Stimulated activated CD4-positive, alpha-beta T cell treated with anti-CD3 and anti-CD28 coated beads, Interleukin-1b, Interleukin-23, amount 100 ng/mL, for 1 hour (primary cell): ENCODE measurements at places on chromosomes 11 and 22.

GRCh38 chr22:28249402-28249801 is 330.3 kb upstream of the PITPNB start:
- no peak for DNase-seq

DNA sequence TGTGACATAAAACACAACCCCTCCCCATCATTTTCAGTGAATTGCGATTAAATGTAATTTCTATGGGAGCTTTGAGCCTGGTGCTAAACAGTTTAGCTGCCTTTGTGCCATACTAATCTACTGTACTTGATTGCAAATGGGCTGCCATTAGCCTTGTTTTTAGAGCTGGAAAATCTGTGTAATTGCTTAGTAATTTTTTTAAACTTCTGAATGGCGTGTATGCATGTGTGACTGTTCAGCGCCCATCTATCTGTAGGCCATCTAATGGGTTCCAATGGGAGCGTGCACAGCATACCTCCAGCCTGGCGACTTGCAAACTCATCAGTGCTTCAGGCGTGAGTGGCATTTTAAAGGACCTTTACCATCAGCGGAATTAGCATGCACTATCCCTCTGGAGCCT is 142.7 kb upstream of the KIRREL3 start:
- no peak for DNase-seq

DNA sequence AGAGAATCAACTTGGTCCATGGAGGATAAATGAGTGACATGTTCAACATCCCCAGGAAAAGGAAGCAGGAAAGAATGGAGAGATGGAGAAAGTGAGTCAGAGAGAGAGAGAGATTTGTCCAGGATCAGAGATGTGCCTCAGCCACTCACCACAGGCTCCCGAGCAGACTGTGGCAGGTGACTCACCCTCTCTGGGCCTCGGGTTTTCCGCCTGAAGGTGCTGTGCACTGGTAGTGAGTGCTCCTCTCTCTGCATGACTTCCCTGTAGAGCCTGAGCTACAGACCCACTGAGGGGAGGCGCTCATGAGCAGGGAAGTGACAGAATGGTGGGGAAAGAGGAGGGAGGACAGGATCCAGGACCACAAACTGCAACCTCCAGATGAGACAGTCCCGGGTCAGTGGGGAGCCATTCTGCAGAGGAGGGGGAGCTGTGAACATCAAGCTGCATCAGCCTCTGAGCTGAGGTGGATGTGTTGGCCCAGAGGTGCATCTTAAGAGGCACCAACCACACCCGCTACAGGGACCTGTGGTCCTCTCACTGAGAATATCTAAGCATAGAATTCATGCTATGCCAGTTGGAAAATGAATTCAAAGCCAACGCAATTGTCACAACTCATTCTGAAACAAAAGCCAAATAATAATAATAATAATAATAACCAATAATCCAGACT is 433.4 kb downstream of the BRD1 start:
- no peak for DNase-seq

DNA sequence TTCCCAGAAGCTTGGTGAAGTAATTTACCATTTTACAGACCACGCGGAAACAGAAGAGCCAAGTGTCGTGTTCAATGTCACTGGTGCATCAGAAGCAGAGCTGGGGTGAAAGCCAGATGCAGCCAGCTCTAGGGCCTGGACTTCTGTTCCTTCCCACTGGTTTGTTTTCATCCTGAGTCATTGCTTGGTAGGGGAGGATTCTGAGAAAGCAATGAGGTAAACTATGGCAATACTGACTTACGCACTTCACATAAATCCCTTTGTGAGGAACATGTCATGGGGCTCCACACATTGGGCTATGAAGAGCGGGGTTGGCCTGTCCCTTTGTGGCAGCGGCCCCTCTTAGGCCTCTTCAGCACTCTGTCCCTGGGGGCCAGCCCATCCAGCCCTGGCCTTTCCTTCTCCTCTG is 52.4 kb upstream of the RBFOX2 start:
- DNase-seq = no peak

DNA sequence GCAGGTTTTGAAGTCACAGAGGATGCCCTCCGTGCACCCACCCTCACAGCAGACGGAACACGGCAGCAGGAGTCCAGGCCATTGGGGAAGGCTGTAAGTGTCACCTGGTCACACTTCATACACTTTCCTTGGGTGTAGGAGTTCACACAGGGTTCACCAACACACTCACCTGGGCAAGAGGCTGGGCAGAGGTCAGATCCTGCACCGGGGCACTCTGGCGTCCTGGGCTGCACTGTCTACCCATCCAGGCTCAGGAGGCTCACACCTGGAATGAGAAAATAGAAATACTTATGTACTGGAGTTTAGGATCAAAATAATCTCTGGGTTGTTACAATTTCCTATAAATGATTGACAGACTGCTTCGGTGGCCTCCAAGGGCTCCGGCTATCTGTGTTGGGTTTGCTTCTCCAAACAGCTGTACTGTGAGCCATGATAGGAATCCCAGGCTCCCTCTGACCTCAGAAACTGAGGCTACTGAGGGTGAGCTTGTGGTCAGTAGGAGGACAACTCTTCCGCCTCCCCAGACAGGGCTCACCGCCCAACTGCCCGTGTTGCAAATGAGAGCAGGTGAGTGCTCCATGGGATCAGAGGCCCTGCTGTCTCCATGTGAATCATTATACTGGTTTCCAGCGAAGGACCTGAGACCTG is 20.1 kb upstream of the CARS1 start:
- no peak for DNase-seq
